ENCODE measurements at places on chromosomes 3 and 15.
A peak's percentile ranks its signal among the peaks of the same experiment; 100 is the strongest.

DNA sequence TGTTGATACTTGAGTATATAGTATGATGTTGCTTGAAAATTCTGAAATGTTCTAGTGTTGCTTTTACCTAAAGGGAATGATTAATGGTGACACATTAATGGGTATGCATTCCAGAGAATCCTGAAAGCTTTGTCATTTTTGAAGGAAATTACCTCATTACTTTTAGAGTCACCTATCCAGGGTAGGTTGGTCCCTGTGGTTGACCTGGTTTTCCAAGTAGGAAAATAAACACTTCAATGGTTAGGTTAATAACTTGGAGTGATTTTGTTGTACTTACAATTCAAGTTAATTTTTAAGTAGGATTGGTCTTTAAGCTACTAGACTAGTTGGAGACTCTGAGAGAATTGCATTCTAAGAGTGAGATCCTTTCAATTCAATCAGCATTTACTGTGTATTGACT is 31.0 kb downstream of the MITF start:
- no peak for DNase-seq

DNA sequence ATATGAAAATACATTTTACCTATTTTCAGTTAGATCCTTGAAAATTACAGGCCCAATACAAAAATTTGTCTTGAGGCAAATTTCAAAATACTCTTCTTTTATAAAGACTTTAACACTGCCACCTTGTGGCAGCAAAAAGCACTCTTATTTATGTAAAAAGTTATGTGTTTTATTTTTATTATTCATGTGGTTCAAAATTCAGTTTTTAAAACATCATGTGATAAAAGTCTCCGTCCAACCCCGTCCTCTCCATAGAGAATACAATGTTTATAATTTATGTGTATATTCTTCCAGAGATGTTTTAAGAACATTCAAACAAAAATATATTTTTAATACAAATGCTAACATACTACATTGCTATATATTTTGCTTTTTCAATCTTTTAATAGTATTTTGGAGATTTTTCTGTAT is 36.9 kb upstream of the TRIM59 start:
- no peak for DNase-seq

DNA sequence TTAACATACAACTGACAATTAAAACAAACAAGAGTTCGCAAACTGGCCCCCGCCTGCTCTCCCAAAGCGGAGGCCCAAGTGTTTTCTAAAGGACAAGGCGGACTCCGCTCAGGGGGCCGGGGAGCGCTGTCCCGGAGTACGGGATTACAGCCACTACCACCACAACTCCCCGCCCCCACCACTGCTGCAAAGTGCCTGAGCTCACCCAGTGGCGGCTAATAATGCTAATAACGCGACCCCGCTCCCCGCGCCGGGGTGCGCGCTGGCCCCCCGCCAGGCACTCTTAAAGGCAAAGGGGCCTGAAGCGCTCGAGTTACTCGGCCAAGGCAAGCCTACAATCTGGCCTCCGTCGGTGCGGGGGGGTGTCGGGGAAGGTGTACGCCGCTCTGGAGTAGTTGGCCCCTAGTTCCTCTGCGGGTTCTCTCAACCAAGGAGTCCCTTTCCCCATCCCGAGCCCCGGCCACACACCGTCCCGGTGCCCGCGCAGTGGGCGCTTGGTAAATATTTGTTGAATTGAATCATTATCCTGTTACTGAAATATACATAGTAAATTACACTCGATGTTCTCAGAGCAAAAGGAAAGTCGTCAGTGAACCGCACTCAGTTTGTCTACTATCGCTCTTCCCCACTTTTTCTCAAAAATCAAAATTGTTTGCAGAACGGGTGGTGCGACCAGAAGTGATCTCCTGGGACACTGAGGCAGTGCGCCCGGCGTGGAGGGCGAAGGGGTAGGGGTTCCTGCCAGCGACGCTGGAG is 827 bp downstream of the WNT5A start:
- DNase-seq, result no peak

GRCh38 chr15:64842096-64842939 is 603 bp downstream of the PLEKHO2 start:
- no peak for DNase-seq

- DNase-seq, result no peak
Observed at GRCh38 chr15:74642734-74643664, 27.4 kb downstream of the CLK3 start.

- DNase-seq, result no peak
Observed at GRCh38 chr3:178392511-178392926, 143.7 kb upstream of the KCNMB2 start.

DNA sequence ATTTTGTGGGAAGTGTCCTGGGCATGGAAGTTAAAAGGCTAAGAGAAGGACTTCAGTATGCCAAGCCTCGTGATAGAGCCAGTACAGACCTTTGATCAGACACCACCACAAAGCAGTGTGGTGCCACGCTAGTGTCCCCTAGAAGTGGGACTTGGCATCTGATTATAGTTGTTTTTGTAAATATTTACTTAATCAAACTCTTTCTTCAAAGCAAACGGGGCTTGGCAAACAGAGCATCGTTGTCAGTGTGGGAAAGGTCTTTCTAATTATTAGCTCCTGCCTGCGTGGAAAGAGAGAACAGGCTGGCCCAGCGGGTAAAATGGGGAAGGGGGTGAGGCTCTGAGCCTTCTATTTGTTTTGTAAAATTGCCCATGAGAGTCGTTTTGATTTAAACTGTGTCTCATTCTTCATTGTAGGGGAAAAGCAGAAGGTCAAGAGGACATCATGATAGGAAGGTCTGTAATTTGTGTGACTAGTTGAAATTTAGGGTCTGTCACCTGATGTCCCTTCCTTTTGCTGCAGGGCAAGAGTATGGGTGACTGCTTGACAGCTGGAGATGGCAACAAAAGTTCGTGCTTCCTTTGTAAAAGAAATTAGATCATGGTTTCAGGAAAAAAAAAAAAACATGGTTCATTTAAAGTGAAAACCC is 105.0 kb downstream of the IQCH start:
- DNase-seq, result no peak

- peak; percentile 91 for DNase-seq
Observed at GRCh38 chr3:170634663-170635384, 48.9 kb upstream of the SLC7A14 start.

GRCh38 chr15:25572191-25572590 is 133.4 kb upstream of the UBE3A start:
- no peak for DNase-seq

- DNase-seq, result no peak
Observed at GRCh38 chr15:41996376-41996775, 24.0 kb upstream of the EHD4 start.
